ENCODE measurements at places on chromosomes 11 and 22. TPM values are rescaled to one million over a fixed set of nuclear protein-coding genes. Genes with fewer than 3 reads are reported as not detected.

The LRRN4CL gene
- total RNA-seq: 0.36 TPM

The BIRC3 gene
- total RNA-seq: 97.7 TPM

The RGL4 gene
- 12.3 TPM for total RNA-seq

The APOL1 gene
- total RNA-seq: 15.3 TPM

The RFPL2 gene
- total RNA-seq: 0.69 TPM

The OR8D4 gene
- not detected for total RNA-seq

The ANKK1 gene
- total RNA-seq: 5.9 TPM

DNA sequence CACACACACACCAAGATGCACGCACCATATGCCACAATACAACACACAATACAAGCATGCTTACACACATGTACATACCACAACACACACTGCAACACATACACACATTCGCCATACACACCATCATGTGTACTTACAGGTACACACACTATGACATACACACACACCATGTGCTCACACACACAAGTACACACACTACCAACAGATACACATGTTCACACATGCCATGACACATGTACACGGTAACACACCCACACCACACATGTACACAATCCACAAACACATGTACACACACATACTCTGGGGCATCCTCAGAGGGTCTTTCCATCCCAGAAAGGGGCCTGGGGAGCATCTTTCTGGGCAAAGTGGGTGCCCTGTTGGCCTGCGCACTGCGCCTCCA, 82.2 kb downstream of the ST3GAL4 start:
- H3K27me3 ChIP-seq: no peaks in the 10 kb centered on the region
- no peaks in the 10 kb centered on the region for H3K36me3 ChIP-seq
- no peak overlapping the region for H3K4me3 ChIP-seq

DNA sequence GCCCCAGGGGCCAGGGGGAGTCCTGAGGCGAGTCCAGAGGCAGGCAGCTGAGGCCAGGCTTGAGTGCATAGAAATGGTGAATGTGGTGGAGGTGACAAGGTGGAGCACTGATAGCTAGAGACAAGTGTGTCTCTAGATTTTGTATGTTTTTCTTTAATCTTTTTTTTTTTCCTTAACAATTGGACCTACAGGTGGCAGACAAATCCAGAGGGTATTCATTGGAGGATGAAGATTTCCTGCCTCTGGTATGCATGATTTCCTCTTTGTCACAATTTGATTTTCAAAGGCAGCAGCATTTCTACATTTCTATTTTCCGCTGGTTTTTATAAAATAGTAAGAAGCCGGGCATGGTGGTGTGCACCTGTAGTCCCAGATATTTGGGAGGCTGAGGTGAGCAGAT, 47.7 kb upstream of the DKK3 start:
- no peaks in the 10 kb centered on the region for H3K27me3 ChIP-seq
- no peak overlapping the region for H3K4me3 ChIP-seq
- no peak overlapping the region for H3K27ac ChIP-seq
- H3K36me3 ChIP-seq: no peaks in the 10 kb centered on the region

DNA sequence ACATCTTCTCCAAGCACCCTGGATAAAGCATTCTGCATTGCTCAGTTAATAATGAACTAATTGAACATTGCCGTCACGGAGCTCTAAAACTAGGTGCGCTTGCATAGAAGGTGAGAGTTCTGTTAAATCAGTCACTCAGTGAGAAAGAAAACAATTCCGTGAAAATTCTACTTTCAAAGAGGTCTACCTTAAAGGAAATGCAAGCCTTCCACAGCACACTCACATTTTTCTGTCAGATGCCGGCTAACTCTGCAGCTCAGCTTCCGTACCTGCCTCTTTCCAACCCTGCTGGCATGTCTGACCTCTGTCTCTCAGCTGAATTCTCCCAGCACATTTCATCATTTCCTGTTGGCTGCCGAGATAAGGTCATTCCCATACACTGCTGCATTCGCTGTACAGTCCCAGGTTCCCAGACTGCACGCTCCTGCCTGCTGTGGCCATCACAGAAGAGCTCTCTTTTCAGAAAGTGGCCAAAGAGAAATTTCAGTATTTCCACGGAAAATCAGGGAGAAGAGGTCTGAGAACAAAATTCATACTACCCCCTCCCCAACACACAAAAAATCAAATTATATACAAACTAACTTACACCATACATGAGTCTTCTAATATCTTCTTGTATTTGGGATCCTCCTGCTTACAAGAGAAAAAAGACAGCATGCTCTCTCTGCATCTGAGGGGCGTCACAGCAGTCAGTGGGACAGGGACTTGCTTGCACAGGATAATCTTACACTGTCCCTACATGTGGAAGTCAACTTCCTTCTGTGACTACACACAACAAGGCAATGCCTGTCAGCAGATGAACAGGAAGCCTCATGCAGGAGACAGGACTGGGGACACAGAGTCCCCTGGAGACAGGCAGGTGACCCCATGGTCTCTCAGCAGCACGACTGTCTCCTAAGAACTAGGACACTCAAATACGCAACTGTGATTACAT, 55.1 kb downstream of the PACSIN2 start:
- peak overlapping the region; percentile 78 for H3K4me3 ChIP-seq
- no peak for DNase-seq
- no peaks in the 10 kb centered on the region for H3K27me3 ChIP-seq
- H3K4me1 ChIP-seq: peaks cover 66% of the 10 kb centered on the region
- H3K36me3 ChIP-seq: peaks cover 3% of the 10 kb centered on the region

GRCh38 chr22:28198692-28199091, 279.6 kb upstream of the PITPNB start:
- H3K27ac ChIP-seq: no peak overlapping the region
- DNase-seq: no peak
- H3K36me3 ChIP-seq: peaks cover 5% of the 10 kb centered on the region
- no peak overlapping the region for H3K4me3 ChIP-seq
- no peaks in the 10 kb centered on the region for H3K4me1 ChIP-seq

DNA sequence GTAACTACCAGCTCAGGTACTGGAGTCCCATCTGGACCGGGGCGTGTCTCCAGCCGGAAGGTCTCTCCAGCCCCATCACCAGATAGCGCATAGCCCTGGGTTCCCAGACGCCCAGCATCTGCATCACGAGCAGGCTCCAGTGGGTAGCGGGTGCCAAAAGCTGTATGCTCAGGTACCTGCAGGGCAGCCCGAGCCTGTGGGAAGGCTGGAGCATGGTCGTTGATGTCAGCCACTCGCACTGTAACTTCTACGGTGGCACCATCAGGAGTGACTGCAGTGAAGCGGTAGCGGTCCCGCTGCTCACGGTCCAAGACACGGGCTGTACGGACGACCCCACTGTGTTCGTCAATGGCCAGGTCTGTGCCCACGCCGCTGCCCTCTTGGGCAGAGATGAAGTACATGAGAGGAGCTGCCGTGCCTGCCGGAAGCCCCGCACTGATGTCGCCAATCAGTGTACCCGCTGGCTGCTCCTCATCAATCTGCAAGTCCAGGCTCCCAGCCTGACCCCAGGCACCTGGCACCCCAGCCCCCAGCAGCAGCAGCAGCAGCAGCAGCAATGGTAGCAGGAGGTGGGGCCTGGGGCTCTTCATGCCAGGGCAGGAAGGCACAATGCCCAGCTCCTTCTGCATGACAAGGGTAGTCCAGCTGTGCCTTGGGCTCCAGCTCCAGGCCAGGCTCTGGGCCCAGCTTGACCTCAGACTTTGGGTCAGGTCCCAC, 14.5 kb downstream of the DCHS1 start:
- H3K4me1 ChIP-seq: peaks cover 6% of the 10 kb centered on the region
- H3K36me3 ChIP-seq: no peaks in the 10 kb centered on the region
- DNase-seq: no peak
- H3K27me3 ChIP-seq: no peaks in the 10 kb centered on the region

GRCh38 chr11:116302756-116303155, 470.0 kb downstream of the BUD13 start:
- no peak overlapping the region for H3K27ac ChIP-seq
- H3K27me3 ChIP-seq: peaks cover 14% of the 10 kb centered on the region
- no peaks in the 10 kb centered on the region for H3K4me1 ChIP-seq
- no peak overlapping the region for H3K4me3 ChIP-seq

All from naive thymus-derived CD8-positive, alpha-beta T cell (primary cell).